Liver (tissue), 10 donors: ENCODE measurements at places on chromosomes 4 and X. TPM values are rescaled to one million over a fixed set of nuclear protein-coding genes. Genes with fewer than 3 reads are reported as not detected.

Gene FAM114A1
- 108 TPM for total RNA-seq

Gene TMPRSS11D
- not detected for total RNA-seq

Gene COL25A1
- total RNA-seq = 3.1 TPM

DNA sequence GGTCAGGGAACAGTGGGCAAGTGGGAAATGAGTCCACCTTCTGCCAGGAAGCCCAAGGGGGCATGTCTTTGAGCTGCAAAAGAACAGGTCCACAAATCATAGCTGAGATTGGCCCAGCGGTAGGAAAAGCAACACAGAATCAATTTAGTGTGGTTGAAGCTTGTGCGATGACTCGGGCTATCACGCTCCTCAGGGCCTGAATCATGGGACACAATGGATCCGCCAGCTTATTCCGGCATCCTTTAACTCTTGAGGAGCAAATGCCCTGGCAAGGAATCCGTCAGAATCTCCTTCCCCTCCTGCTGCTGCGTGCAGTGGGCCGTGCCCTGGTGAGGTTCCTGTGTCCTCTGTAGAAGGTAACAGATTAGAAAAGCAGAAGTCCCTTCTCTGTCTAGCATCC is 98.0 kb downstream of the RELL1 start:
- no peaks in the 10 kb centered on the region for H3K4me1 ChIP-seq
- H3K27ac ChIP-seq = no peak overlapping the region
- no peak for DNase-seq

DNA sequence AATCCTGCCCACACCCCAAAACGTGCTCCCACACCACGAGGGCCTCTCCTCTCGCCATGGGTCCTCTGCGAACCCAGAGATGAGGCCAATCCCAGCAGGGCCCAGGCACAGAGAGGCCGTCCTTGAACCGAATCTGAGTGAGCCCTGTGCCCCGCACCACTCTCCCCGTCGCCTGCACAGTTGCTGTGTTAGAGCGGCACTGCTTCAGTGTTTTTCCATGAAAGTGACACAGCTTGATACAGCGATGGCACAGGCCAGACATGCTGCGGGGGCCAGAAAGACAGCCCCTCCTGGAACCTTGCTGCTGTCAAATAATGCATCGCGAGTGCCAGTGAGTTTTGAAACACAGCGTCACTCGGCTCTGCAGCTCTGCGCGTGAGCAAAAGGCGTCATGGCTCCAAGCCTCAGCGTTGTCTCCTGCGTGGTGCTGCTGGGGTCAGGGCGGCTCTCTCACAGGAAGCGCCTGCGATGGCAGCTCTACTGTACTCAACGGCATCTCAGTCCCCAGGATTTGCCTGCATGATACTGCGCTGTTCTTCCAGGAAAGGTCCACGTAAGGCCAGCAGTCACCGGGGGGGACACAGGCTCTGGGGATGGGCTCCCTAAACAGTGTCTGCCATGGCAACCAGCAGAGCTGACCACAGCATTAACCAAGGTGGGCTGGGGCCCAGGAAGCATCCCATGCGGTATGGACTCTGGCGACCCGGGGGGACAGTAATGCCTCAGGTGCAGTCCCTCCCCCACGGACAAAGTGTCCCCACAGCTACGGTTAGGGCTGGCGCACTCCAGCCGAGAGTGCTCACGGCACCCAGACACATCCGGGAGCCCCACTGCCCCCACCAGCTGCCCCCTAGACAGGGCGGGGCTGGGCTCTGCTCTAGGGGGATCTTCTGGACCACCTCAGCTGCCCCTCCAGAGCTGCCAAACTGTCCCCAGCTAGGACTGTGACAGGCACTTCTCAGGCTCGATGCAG is 63.1 kb downstream of the ACOX3 start:
- no peaks in the 10 kb centered on the region for H3K4me1 ChIP-seq
- no peaks in the 10 kb centered on the region for H3K36me3 ChIP-seq
- DNase-seq = no peak
- H3K27me3 ChIP-seq = no peaks in the 10 kb centered on the region
- H3K27ac ChIP-seq = no peak overlapping the region
- no peak overlapping the region for H3K4me3 ChIP-seq

DNA sequence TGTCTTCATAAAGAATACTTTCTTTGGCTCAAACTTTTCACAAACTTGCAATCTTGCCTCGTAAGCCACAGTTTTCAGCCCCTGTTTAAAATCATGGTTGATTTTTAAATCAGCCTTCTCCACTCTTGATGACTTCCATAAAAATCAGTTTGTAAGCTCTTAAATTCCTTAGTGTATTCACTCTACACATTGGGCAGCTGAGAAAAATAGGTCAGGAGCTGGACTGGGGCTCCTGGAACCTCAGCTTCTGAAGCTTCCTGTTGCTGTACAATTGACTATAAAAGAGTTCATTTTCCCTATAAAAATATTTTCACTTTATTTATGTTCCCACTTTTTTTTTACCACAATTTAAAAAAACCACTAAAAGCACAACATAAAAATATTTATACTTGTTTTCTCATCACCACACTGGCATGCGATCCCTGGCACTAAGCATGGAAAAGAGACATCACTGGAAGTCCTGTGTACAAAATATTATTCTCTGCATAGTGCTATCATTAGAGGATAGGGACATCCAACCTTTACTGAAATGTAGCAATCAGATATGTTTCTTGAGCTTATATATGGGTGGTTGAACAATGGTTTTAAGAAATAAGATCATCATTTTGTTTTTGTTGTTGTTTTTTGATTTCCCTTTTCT is 345.7 kb downstream of the FBXO8 start:
- DNase-seq = no peak
- H3K27ac ChIP-seq = no peak overlapping the region
- H3K36me3 ChIP-seq = no peaks in the 10 kb centered on the region
- no peaks in the 10 kb centered on the region for H3K27me3 ChIP-seq
- no peak overlapping the region for H3K4me3 ChIP-seq
- H3K4me1 ChIP-seq = no peaks in the 10 kb centered on the region

Gene BMP3
- 0.47 TPM for total RNA-seq

Gene CT45A10
- not detected for total RNA-seq

DNA sequence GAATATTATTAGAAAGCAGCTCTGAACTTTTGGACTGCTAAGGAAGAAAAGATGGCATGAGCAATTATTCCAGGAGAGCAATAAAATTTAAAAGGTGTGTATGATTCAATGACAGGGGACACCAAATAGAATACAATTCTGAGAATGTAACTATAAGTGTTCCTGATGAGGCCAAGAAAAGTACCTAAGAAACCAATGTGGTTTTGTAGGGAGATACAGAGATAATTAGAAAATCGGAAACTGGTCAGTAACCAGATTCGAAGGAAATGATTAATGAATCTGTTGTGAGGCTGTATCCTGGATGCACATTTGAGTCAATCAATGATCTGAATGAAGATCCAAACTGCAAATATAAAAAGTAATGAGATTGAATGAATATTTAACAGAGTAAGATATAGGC is 6.0 kb downstream of the NOA1 start:
- no peaks in the 10 kb centered on the region for H3K4me1 ChIP-seq
- no peaks in the 10 kb centered on the region for H3K27me3 ChIP-seq
- peaks cover 10% of the 10 kb centered on the region for H3K36me3 ChIP-seq
- DNase-seq = no peak
- no peak overlapping the region for H3K4me3 ChIP-seq
- no peak overlapping the region for H3K27ac ChIP-seq

GRCh38 chr4:108804648-108805273 is 41.9 kb upstream of the ETNPPL start:
- DNase-seq = no peak
- no peaks in the 10 kb centered on the region for H3K27me3 ChIP-seq
- no peaks in the 10 kb centered on the region for H3K36me3 ChIP-seq
- no peak overlapping the region for H3K27ac ChIP-seq
- H3K4me3 ChIP-seq = no peak overlapping the region

DNA sequence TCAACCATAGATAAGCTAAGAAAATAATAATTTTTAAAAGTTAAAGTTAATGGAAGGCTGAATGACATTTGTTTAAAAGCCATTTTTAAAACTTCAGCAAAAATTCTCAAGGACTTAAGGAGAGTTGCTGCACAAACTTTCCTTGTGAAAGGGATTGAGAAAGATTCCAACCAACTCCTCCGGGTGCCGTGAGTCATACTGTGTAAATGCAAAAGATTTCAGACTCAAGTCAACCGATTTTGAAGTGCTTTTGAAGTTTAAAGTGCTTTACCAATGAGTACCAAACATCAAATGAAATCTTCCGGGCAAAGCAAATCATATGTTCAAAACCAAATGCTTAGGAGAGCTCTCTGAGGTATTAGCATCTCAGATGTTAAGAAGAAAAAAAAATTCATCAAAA is 31.4 kb downstream of the VCX2 start:
- no peaks in the 10 kb centered on the region for H3K27me3 ChIP-seq
- no peak for DNase-seq
- no peaks in the 10 kb centered on the region for H3K4me1 ChIP-seq
- no peak overlapping the region for H3K27ac ChIP-seq

DNA sequence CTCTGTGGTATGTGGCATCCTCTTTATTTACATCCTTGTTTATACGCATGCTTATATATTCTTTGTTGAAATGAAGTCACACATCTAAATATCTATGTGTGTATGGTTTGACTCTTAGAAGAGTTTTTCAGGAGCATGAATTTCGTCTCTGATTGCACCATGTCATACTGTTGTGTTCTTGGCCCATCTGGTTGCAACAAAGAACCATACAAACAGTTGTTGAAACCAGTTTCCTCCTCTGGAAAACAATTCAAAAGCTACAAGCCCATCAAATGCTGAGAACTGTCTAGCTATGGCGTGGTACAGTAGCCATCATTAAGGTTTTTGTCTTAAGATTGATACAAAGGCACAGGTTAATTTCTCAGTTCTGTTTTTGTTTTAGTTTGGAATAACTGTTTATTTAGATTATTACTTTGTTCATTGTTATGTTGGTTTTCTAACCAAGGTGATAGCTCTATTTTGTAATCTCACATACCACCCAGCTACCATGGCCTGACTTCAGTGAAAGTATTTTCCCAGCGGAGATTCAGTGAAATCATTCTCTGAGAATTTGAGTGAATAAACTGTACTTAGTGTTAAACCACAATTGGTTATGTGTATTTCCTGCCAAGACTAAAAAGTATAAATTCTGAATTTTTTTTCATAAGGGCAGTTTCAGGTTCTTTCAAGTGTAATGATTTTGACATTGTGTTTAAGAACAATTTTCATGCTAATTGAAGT is 91.0 kb downstream of the ARHGAP24 start:
- H3K4me1 ChIP-seq = no peaks in the 10 kb centered on the region
- H3K27me3 ChIP-seq = peaks cover under 1% of the 10 kb centered on the region
- DNase-seq = no peak
- no peak overlapping the region for H3K27ac ChIP-seq
- H3K36me3 ChIP-seq = no peaks in the 10 kb centered on the region
- H3K4me3 ChIP-seq = no peak overlapping the region

Gene TBC1D19
- total RNA-seq = 5.8 TPM

Gene IQSEC2
- 1.0 TPM for total RNA-seq

DNA sequence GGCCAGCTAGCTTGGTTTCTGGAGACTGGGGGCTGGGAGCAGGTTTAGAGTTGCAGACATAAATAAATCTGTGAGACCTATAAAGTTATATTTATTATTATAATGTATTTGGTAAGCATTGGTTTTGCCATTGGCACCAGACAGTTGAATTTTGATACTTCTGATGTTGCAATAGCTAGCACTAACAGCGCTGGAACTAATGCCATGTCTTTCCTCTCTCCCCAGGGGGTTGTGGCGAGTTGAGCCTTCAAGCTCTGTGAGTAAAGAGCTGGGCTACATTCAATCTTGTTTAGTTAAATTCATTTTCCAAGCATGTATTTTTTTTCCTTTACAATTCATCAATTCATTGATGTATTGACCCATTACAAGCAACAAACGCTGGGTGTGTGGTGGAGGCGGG is 358.7 kb upstream of the NR3C2 start:
- no peaks in the 10 kb centered on the region for H3K27me3 ChIP-seq
- no peak overlapping the region for H3K4me3 ChIP-seq
- DNase-seq = no peak
- H3K36me3 ChIP-seq = no peaks in the 10 kb centered on the region
- H3K4me1 ChIP-seq = no peaks in the 10 kb centered on the region

Gene GIMD1
- total RNA-seq = not detected

Gene HTN1
- not detected for total RNA-seq

DNA sequence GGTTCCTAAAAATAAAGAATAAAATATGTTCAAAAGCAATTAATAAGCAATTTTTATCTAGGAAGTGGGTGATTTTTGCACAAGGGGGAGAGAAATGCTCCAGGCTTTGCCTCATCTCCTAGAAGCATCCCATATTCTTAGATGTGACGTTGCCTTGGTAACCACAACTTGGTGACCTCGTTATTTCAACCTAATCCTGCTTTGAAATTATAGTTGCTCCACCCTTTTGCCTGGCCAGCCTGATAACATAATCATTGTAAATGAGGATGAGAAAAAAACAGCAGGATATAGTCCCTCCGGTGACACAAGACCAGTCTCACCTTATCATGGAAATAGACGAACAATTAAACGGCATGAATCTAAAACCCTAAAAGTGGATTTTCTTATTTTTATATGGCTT is 194.4 kb downstream of the QDPR start:
- H3K27me3 ChIP-seq = no peaks in the 10 kb centered on the region
- no peak for DNase-seq
- no peak overlapping the region for H3K27ac ChIP-seq
- H3K4me1 ChIP-seq = no peaks in the 10 kb centered on the region
- H3K4me3 ChIP-seq = no peak overlapping the region

Gene ARSD
- total RNA-seq = 42.4 TPM

- no peaks in the 10 kb centered on the region for H3K36me3 ChIP-seq
- H3K27me3 ChIP-seq = no peaks in the 10 kb centered on the region
- H3K4me1 ChIP-seq = peaks cover 20% of the 10 kb centered on the region
- H3K27ac ChIP-seq = peak overlapping the region; percentile 0
- H3K4me3 ChIP-seq = no peak overlapping the region
Measured at GRCh38 chr4:75726577-75726976, 2.2 kb downstream of the USO1 start.

DNA sequence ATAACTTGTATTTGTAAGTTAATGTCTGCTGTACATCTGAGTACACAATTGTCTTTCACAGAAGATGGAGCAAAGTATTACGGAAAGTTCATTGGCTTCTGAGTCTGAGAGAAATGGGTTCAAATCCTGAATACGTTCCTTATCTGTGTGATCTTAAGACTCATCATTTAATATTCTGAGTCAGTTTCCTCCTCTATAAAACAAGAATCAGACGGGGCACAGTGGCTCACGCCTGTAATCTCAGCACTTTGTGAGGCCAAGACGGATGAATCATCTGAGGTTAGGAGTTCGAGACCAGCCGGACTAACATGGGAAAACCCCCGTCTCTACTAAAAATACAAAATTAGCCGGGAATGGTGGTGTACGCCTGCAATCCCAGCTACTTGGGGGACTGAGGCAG is 57.8 kb downstream of the APBB2 start:
- H3K27ac ChIP-seq = no peak overlapping the region
- no peak for DNase-seq
- no peaks in the 10 kb centered on the region for H3K27me3 ChIP-seq
- no peaks in the 10 kb centered on the region for H3K4me1 ChIP-seq
- no peak overlapping the region for H3K4me3 ChIP-seq

- H3K4me1 ChIP-seq = no peaks in the 10 kb centered on the region
- no peak for DNase-seq
- no peak overlapping the region for H3K4me3 ChIP-seq
- no peak overlapping the region for H3K27ac ChIP-seq
Measured at GRCh38 chrX:69361311-69361845, 142.7 kb upstream of the NALF2 start.
